ENCODE measurements at places on chromosomes 3 and 15.

DNA sequence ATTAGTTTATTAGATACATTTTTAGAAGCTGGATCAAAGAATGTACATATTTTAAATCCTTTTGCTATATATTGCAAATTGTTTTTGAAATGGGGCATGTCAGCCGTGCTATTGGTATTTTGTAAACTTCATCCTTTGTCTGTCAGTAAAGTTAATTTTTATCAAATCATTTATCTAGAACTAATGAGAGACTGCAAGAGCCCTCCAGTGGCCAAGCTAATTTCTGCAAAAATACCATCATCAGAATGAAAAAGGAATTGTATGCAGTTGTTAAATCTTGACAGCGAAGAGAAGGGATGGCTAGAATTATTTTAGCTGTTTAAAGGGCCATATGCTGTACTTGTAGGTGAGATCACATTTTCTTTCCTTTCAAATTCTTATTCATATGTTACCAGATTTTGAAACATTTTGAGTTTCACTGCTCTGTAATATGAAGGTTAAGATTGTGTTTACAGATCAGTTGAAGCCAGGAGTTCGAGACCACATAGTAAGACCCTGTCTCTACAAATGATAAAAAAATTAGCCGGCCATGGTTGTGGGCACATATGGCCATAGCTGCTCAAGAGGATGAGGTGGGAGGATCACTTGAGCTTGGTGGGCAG is 8.1 kb upstream of the CLDN11 start:
- peak; percentile 49 for DNase-seq

- DNase-seq: no peak
These were observed 32.8 kb upstream of the ST3GAL6 start for GRCh38 chr3:98730338-98730737.

- no peak for DNase-seq
These were observed 35.2 kb upstream of the SLC24A5 start for GRCh38 chr15:48085591-48085930.

- no peak for DNase-seq
These were observed 58.3 kb downstream of the TMCC1 start for GRCh38 chr3:129835198-129835597.

- DNase-seq: no peak
These were observed 13.6 kb upstream of the SRP14 start for GRCh38 chr15:40052604-40053003.

GRCh38 chr3:108343491-108343890 is 47.1 kb downstream of the HHLA2 start:
- DNase-seq: no peak

DNA sequence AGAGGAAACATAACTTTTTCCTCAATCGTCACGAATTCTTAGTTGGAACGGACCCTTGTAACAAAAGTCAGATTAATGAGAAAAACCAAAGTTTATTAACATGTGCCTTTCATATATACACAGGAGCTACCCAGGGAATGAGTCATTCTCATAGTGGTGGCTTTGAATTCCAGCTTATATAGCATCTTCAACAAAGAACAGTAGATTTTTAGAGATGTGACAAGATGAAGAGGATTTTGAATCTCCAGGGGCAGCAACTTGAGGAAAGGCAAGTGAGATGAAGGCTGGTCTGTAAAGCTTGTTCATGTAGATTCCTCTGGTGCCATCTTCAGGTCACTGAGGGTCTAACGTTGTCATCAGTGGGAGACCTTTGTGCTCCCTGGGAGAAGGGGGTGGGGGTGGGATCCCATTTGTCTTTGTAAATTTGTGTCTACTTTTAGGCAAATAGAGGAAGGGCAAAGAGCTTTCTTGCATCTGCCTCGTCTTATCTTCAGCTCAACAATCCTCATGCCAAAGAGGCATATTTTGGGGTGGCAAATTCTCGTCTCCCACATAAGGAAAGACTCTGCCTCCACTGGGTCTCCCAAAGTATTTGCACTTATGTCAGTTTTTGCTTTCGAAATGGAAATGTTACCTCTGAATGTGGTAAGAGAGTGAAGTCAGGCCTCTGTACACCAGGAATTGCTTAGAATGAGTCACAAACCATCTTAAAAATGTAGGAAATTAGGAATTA is 29.5 kb downstream of the CLEC3B start:
- DNase-seq: peak; percentile 81

DNA sequence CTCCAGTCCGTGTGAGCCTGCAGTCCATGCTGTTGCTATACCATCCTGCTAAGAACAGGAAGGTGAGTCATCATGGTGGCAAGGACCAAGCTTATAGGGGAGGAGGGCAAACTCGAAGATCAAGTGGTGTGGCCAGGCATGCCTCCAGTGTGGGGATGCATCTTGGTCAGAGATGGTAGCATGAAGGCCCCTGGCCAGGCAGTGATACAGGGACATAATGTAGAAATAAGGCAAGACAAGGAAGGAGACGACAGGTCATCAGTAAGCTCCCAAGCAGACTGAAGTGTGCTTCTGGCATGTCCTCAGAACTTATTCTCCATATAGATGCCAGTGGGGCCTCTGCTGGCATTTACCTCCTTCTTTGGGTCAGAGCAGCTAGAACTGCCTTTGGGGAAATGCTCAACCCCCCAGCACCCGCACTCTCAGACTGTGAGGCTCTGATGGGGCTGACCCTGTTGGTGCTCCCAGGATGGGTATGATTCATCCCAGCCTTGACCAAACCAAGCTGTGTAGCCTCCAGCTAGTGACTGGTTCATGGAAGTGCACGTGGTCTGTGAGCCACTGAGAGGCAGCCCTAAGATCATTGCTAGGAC is 52.5 kb upstream of the ATP2B2 start:
- peak; percentile 62 for DNase-seq

GRCh38 chr3:13420045-13420830 is at the start of gene NUP210:
NUP210 (minus strand) TSS chr3:13420322; CDS start chr3:13420226, 96 bp downstream.
- DNase-seq: no peak

DNA sequence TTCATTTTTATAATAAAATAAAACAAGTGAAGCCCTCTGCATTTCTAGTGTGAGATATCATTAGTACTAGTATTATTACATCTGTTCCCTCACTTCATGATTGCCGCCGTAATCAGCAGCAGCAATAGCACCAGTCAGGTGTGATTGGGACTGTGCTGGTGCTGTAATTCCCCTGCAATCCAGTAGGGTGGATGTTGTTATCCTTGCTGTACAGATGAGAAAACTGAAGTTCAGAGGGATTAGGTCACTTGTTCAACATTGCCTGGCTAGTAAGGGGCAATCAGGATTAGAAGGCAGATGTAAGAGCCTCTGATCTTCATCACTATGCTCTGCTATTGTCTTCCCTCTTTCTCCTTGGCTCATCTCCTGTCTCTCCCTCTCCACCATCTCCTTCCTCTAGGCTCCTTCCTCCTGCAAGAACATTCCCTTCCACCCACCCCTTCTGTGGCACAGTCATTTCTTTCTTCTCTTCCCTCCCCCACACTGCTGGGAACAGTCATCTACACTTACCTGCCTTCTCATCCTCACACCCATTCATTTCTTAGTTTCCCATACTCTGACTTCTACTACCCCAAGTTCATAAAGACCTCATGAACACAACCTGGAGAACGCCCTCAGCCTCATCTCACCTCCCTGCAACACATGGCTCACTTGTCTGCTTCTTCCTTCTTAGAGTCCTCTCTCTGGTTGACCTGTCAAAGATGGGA is 29.7 kb downstream of the CRYGS start:
- peak; percentile 16 for DNase-seq

DNA sequence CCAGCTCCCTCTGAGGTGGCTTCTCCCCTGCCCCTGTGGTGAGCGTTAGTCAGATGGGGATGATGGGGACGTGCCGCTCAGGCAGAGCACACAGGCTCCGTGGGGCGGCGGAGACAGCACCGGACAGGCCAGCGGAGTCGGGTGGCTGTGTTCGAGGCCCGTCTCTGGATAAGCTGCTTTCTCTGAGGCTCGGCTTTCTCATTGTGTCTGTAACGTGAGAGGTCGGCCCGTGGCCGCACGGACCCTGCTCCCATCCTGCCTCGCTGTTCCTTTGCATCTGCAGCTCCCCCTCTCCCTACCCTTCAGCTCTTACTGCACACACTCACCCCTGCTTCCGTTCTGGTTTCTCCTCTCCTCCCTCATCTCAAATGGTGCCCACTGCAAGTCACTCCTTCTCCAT is 62.5 kb downstream of the FAM43A start:
- no peak for DNase-seq

- DNase-seq: peak; percentile 30
These were observed 247.8 kb upstream of the FEZF2 start for GRCh38 chr3:62621176-62621575.

GRCh38 chr15:52862677-52863076 is 72.5 kb upstream of the ONECUT1 start:
- no peak for DNase-seq

DNA sequence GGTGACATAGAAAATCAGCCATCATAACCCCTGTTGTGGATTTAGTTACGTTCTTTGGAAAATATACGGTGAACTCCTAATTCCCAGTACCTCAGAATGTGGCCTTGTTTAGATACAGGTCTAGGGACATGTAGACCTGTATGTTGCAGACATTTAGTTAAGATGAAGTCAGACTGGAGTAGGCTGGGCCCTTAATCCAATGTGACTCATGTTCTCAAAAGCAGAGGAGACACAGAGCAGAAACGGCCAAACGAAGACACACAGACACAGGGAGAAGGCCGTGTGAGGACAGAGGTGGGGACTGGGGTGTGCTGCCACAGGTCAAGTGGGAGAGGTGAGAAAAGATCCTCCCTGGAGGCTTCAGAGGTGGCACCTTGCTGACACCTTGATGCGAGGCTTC is 119.0 kb upstream of the PROK2 start:
- DNase-seq: peak; percentile 31

- DNase-seq: no peak
These were observed 596.2 kb upstream of the UBE2E2 start for GRCh38 chr3:22606938-22607337.

DNA sequence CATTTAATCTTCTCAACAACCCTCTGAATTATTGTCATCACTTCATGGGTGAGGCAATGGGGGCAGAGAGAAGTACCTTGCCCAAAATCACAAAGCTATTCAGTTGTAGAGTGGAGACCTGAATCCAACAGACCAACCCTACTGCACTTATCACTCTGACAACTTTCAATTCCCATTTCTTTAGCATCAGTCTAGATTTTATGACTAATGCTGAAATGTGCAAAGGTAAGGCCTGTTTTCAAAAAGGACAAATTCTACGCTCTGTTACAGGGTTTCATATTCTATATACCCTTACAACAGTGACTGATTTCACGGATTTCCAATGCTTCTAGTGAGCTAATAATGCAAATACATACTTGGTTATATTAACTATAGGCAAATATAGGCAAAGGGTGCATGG is 286.0 kb downstream of the ADAMTS17 start:
- DNase-seq: no peak

- no peak for DNase-seq
These were observed 614.3 kb downstream of the DIPK2A start for GRCh38 chr3:144585953-144586352.

DNA sequence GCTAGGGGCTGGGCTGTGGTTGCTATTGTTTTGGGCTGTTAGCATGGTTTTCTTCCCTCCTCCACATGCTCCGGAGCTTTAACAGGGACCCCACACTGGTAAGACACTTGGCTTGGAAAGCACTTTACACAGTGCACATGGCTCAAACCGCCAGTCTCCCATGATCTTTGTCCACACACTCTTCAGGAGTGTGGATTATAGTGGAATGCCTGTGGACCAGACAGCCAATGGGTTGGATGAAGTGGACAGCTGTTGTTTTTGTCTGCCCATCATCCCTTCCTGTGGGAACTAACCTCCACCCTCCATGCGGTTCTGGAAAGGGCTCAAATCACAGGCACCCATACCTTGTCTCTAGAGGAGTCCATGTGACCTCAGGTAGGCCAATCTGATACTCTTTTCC is 10.0 kb downstream of the PAQR9 start:
- DNase-seq: no peak

DNA sequence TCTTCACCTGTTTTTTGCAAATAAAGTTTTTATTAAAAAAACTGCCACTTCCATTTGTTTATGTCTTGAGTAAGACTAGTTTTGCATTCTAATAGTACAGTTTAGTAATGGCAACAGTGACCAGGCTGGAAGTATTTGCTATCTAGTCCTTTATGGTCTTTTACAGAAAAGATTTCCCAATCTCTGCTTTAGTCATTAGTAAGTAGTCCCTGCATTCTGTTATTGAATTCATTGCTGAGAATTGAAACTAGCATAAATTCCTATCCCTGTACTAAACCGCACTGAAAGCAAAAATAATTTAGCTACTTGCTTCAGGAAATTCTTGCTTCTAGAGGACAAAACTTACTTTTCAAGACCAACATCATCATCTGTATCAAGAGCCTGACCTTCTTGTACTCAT is 46.2 kb downstream of the CNTN6 start:
- DNase-seq: peak; percentile 19

GRCh38 chr3:177294221-177294620 is 96.9 kb upstream of the TBL1XR1 start:
- DNase-seq: peak; percentile 73

GRCh38 chr3:4714045-4714444 is 220.9 kb downstream of the ITPR1 start:
- no peak for DNase-seq

DNA sequence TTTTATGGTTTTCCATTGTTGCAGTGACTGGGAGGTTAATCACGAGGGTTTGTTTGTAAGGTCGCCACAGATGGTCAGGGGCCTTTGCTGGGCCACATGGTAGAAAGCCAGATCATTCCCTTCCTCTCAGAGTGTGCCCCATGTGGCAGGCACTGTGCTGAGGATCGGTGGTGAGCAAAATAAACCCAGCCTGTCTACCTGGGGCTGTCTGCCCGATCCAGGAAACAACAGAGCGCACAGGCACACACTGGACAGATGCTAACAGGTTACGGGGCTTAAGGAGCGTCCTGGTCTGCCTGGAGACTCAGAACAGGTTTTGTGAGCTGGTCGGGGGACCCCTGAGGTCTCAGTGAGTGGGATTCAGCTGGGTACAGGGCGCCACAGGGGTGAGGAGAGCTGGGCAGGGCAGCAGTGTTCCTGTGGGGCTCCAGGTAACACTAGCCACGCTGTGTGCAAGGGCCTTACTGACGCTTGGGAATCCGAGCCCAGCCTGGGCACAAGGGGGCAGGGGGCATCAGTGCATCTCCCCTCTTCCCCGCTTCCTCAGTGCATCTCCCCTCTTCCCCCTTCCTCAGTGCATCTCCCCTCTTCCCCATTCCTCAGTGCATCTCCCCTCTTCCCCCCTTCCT is 136.4 kb downstream of the DNAJB8 start:
- no peak for DNase-seq

DNA sequence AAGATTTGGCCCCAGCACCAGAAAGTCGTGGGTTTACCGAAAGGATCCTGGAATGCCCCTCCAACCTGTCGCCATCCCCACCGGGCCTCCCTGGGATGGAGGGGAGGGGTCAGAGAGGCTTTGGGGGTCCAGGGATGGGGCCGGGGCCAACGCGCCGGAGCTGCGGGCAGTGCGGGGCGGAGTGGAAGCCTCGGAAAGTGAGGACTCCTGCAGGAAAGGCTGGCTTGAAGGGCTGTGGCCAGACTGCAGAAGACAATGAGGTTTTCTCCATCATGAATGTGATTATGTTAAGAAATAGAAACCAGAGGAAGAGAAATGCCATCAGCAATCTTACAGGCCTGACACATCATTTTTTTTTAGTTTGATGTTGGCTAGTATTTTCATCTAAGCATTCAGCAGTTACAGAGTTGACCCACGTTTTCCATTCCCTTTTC is 738 bp downstream of the YEATS2 start:
- peak; percentile 72 for DNase-seq

Measured in GM23248 (cell line).